Subcutaneous preadipocyte (primary cell): ENCODE measurements at places on chromosomes 4 and X. TPM values are rescaled to one million over a fixed set of nuclear protein-coding genes. Genes with fewer than 3 reads are reported as not detected.

The MGARP gene
- total RNA-seq = 1.8 TPM in 2 replicates

The PRKG2 gene
- total RNA-seq = 2.2 and 2.9 TPM in 2 replicates

The ADH4 gene
- not detected in 2 replicates for total RNA-seq

The GPR34 gene
- not detected in 2 replicates for total RNA-seq

The PRPS1 gene
- 20.7 and 26.5 TPM in 2 replicates for total RNA-seq

The ABCG2 gene
- 0.37 and 0.39 TPM in 2 replicates for total RNA-seq

The S100G gene
- not detected in 2 replicates for total RNA-seq
